Left ventricle myocardium inferior (tissue), 1 donor: ENCODE measurements at places on chromosomes 3 and 15. TPM values are rescaled to one million over a fixed set of nuclear protein-coding genes. Genes with fewer than 3 reads are reported as not detected.

The TMOD2 gene
- total RNA-seq = 5.1 TPM

The C3orf80 gene
- total RNA-seq = 0.14 TPM

The GUCA1C gene
- 5.8 TPM for total RNA-seq

The ARID3B gene
- 2.0 TPM for total RNA-seq

The OR5K2 gene
- not detected for total RNA-seq
